ENCODE measurements at places on chromosomes 6 and 20.
A peak's percentile ranks its signal among the peaks of the same experiment; 100 is the strongest.

- no peak for DNase-seq
These were observed 142.9 kb downstream of the HACE1 start for GRCh38 chr6:104716858-104717257.

DNA sequence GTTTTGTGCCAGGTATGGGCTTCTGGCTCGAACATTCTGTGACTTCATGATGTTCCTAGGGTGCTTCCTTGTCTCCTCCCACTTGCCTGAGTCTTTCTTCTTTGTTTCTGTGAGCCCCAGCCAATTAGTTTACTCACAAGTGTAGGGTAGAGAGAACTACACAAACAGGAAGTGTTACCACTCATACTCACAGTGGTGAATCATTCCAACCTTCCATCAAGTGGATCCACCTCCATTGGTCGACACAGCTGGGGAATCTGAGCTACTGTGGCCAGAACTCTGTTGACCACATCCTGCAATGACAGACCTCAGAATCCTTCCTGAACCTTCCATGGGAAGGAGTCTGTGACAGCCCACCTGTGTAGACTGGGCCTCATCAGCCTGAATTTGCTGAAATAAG is 76.8 kb downstream of the UNC5CL start:
- DNase-seq = no peak

GRCh38 chr6:137768935-137769334 is 98.1 kb upstream of the TNFAIP3 start:
- no peak for DNase-seq

DNA sequence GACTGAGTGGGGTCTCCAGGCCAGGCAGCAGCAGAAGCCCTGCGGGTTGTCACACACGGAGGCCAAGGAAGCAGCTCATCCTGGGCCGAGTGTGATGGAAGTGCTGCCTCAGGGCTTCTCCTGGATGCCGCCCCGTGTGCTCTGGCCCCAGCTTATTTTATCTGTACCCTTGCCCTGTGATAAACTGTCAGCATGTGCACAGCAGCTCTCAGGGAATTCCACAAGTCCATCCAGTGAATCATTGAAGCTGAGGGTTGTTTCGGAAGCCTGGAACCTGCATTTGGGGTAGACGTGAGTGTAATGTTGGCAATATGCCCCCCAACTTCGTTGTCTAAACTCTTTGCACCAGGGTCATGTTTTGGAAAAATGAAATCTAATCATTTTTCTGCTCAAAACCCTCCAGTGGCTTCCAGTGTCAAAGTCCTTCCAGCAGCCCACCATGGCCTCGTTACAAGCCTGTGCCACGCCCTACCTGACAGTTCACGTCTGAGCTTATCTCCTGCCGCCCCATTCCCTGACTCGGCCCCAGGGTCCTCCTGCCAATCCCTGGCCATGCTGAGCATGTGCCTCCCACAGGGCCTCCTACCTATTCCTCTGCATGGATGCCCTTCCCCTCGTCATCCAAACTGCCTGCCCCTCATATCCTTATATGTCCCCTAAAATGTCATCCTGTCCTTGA is 168.1 kb upstream of the THBS2 start:
- no peak for DNase-seq

DNA sequence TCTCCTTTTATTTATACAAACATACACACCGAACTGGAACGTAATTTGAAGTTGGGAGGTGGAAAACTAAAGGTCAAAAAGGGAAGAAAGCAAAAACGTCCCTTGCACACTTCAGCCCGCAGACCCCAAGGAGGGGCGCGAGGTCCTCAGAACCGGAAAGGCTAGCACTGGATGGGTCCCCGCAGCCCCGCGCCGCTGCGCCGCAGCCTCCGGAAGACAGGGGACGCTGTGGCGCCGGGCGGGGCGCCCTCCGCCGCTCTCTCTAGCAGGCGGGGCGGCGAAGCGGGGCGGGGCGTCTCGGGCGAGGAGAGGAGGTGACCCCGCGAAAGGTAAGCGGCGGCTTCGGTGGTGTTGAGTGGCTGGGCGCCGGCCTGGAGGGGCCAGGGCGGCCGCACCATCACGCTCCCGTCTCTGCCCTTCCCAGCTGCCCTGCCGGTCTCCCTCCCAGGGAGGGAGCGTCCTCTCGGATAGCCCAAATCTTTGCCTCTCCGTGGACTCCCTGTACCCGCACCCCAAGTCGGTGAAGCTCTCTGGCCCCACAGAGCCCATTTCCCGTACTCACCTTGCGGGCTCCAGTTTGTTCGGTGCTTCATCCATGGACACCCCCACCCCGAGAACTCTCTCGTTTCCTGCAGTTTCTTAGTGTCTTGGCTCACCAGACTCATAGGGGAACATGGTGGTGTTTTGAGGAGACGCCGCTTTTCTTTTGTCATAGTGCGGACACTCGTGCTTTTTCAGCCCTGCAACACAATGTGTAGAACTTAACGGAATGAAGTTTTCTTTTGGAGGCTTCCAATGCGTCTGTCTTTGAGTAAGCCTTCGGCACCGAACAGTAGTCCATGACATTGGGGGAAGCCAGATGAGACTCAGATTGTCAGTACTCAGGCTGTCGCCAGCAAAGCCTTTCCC is at the start of gene SMIM8:
SMIM8 (plus strand) TSS at position 285 of the 909 bp plus-strand sequence. CDS start 14,444 bp downstream, outside the sequence.
- DNase-seq = peak; percentile 71

- DNase-seq = no peak
These were observed 182.5 kb downstream of the GMPR start for GRCh38 chr6:16420715-16421461.

DNA sequence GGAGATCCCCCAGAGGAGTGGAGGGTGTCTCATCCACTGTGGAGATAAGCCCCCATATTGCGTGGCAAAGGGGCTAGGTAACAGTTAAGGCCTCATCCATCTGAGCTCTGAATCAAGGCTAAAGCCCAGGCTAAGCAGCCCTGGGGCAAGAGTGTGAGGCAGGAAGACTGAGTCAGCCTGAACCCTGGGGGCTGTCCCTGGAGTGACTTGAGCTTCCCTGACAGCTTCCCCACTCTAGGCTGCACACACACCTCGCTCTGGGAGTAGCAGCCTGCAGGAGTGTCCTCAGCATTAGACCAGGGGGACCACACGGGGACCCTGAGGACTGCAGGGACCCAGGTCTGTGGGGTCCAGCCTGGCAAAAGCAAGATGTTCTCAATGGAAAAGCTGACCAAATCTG is 27.9 kb downstream of the UBD start:
- no peak for DNase-seq

DNA sequence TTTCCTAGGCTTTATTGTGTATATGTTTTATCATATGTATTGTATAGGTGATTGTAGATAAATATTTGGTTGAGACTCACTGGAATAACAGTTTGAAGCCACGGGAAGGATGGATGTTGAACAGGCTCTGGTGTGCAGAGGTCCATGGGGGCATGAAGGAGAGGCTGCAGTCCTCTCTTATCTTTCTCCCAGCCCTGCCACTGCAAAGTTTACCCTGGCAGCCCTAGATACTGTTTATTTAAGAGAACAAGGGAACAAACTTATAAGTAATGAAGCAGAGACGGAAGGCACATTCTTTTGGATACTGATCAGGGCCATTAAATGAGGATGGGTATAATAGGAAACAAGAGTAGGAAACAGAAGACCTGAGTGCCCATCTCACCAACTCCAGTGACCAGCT is 103.6 kb upstream of the SCGN start:
- no peak for DNase-seq

- no peak for DNase-seq
These were observed 184.3 kb downstream of the PRKN start for GRCh38 chr6:162543221-162543620.

DNA sequence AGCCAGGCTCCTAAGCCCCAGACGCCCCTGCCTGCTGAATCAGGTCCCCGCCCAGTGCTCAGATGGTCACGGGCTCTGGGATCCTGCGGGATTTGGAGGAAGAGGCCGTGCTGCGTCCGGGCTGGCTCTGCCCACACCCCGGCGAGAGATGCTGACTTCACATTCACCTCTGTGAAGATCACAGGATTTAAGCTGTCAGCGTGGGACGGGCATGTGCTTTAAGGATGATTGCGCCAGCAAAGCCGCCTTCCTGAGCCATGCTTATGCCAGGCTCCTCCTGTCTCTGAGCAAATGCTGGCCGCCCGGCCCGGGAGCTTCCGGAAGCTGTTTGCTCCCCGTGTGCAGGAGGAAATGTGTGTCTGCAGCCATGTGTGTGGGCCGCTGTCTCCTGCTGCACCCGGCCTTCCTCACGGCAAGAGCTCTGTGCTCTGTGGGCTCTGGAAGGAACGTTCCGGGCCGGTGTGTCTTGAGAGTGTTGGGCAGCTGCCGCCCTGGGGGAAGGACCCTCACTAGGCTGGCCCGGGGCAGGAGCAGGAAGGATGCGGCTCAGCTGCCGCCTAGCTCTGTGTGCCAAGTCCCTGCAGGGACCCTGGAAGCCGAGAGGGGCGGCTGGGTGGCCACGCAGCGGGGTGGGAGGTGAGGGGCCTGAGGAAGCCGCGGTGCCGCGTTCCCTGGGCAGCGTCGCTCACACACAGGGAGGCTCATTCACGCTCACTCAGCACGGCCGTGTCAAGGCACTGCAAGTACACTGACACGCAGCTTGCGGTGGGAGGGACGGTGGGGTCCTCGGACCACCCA is 19.0 kb upstream of the BHLHE23 start:
- no peak for DNase-seq

DNA sequence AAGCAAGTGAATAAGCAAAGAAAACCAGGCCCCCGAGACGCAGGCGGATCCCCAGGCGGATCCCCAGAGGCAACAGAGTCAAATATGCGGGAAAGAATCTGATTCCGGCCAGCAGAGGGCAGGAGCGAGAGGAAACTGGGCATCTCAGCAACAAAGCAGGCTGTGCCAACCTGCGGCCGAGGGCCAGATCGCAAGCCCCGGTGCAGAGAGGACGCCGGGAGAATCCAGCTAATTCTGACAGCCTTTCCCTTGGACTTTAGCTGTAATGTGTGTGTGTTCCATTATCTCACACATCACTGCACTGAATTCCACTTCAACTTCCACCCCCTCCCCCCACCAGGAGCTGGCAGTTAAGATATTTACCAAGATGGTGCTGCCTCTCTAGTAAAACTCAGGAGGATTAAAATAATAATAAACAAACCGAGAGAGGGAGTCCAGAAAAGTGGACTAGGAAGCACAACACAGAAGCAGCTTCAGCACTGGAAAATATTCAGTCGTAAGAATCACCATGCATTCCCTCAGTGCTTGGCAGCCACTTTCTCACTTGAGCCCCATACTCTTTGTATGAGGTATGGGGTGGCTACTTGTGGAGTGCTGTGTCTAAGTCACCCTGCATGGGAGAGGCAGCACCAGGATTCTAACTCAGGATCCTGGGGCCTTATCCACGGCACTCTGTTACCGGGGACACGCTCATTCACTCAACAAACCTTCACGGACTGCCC is 66.2 kb upstream of the SNX9 start:
- peak; percentile 69 for DNase-seq

- no peak for DNase-seq
These were observed 130.8 kb downstream of the OGFRL1 start for GRCh38 chr6:71419217-71420094.

DNA sequence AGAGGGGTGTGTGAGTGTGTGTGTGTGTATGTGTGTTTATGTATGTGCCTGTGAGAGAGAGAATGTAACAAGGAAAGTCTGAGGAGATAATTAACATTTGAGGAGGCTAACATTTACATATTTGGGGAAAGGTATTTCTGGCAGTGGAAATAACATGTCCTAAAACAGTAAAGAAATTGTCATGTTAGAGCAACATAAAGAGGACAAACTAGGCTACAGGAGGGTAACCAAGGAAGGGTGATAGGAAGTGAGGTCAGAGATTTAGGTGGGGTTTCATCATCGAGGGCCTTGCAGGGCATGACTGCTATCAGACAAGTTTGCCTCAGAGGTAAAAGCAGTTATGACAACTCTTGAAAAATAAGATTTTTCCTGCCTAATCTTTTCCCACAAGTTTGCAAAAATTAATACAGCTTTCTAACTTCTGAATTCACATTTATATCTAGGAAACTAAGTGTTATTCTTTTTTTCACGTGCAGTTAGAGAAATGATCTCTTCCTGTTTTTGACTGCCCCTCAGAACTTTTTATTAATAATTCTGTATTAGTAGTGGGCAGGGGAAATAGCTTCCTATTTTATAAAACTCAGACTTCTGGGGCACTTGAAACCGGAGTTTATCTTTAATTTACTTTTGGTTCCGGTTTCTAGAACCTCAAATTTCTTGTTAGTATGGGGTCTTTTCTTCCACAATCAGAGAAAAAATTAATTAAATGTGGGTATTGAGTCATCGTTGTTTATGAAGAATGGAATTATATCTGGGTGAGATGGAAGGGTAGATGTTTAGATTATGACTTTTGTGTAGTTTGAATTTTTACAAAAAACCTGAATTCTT is 30.5 kb upstream of the RHAG start:
- DNase-seq = no peak

DNA sequence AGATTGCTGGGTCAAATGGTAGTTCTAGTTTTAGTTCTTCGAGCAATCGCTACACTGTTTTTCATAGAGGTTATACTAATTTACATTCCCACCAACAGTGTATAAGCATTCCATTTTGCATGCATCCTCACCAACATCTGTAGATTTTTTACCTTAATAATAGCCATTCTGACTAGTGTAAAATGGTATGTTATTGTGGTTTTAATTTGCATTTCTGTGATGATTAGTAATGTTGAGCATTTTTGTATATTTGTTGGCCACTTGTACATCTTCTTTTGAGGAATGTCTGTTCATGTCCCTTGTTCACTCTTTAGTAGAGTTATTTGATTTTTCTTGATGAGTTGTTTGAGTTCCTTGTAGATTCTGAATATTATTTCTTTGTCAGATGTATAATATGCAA is 236.2 kb downstream of the GRM1 start:
- DNase-seq = no peak

- no peak for DNase-seq
These were observed 235.8 kb upstream of the KCNG1 start for GRCh38 chr20:51258582-51259165.

DNA sequence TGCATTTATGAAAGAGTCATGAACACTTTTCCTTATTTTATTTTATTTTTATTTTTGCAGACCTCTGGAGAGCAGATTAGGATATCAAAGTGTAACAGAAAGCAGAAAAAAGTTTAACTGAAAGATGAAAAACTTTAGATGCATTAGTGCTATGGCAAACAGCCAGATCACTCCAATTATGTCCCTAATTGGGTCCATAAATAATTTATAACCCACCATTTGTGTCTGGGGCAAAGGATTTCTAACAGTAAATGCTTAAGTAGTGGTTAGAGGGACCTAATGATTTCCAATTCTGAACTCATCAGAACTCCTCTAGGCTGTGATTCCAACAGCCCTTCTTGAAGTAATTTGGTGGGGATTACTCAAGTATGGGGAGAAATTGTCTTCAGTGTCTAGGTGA is 93.7 kb upstream of the PROKR2 start:
- no peak for DNase-seq

DNA sequence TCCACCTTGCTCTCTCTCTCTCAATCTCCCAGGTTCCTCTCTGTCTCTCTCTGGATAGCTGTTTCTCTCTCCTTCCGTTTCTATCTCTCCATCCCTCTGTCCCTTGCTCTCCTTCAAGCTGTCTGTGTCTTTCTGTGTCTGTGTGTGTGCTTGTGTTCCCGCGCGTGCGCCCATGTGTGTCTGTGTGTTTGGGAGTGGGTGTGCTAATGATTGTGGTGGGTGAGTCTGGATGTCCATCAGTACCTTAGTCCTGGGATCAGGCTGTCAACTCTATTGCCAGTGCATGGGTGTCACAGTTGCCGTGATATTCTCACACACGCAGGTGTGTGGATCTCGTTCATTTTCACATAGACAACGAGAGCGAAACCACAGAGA is 1380.6 kb upstream of the DEFB115 start:
- no peak for DNase-seq

- DNase-seq = no peak
These were observed 6.5 kb downstream of the C20orf202 start for GRCh38 chr20:1209447-1210387.

All from activated naive CD4-positive, alpha-beta T cell (primary cell).